Sigmoid colon (tissue), 7 donors: ENCODE measurements at places on chromosomes 1 and 21. TPM values are rescaled to one million over a fixed set of nuclear protein-coding genes. Genes with fewer than 3 reads are reported as not detected.

DNA sequence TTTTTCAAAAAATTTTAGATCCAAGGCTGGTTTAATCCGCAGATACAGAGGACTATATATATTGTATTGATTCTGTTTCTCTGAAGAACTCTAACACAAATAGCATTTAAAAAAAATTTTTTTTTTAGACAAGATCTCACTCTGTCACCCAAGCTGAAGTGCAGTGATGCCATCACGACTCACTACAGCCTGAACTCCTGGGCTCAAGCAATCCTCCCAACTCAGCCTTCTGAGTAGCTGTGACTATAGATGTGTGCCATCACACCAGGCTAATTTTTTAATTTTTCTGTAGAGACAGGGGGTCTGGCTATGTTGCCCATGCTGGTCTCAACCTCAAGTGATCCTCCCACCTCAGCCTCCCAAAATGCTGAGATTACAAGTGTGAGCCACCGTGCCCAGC is 3.0 kb downstream of the ANKRD45 start:
- DNase-seq, result no peak

AKNAD1 gene
- polyA plus RNA-seq, result 2.4 TPM

GRCh38 chr1:187121661-187122060 is 292.9 kb downstream of the PLA2G4A start:
- no peak for DNase-seq

DNA sequence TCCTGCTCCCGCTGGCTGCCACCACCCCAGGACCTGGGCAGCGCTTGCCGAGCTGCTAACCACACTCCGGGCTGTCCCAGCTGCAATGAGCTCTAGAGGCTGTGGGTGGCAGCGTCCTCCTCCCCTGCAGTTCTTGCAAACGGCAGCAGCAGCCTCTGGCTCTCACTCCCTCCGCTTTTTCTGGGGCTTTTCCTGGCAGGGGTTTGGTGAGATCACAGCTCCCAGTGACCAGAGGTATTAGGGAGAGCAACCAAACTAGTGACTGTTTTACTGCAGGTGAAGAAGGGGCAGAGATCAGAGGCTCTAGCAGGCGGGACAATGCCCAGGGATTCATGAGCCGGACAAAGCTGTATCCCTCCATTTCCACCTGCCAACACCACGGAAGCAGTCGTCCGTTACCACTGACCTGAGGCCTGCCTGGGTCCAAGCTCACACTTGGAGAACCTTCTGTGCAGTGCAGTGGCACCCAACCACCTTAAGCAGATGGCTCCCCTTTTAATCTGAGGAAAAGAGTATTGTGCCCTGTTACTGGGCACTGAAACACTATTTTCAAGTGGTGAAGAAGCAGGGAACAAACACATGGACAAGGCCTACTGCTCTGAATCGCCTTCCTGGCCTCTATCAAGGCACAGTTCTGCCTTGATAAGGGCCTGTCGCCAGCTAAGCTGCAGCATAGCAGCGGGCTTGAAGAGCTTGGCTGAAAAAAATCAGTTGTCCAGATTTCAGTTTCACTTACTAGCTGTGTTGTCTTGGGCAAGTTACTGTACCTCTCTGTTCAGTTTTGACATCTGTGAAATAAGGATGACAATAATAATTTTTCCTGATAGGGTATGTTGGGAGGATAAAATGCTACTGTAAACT is at the start of gene F5:
Gene F5 (minus strand): TSS at position 87 of the 861 bp plus-strand sequence. CDS start 95 bp downstream, outside the sequence.
- DNase-seq, result peak; percentile 76

DNA sequence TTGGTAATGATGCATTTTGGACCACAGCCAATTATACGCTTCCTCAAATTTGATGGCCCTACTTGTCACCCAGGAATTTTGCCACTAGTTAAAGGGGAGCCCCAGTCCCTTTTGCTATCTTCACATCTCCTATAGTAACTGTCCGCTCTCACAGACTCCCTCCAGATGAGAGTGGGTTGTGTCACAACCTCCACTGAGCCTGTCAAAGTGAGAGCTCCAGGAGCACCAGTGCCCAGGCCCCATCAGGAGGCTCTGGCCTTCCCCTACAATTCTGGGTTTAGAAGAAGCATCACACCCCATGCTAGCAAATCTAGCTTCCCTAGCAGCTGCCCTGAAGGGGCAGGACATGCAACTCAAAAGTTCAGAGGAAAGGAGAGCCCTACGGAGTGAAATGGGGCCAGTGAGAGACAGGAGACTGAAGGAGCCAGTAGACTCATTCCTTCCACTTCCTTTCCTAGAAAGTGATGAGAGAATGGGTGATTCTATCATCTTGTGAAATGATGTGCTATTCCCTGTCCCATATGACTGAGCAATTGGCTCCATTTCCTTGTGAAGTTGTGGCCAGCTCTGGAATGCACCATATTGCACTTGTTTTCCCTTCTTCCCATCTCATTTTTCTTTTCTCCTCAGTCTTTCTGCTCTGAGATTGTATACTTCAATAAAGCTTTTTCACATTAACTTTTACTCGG is 541.3 kb downstream of the DPYD start:
- no peak for DNase-seq

DNA sequence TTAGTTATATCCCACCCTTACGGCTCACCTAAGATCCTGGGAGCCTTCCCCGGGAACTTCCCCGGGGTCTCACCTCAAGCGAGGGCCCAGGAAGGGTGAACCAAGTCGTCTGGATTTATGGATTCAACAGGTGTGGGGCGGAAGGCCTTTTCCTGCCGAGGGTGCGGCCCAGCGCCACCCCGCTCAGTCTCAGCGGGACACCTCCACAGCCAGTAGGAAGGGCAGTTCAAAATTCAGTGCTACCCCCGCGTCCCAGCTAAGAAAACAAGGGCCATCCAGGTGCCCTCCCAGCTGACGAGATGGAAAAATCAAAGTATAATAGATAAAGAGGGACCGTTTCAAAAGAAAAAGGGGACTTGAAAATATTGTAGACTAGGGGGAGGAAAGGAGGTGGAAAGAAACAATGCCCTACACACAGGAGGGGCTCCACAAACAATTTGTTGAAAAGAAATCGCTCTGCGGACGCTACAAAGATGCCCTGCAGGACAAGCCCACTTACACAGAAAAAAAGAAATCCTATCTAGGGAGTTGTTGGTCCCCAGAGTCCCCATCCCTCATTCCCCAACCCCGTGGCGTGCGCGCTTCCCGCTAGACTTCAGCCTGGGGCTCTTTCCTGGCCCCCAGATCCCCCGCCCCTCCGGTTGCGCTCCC is 1.3 kb downstream of the SLC2A1 start:
- DNase-seq, result no peak

DNA sequence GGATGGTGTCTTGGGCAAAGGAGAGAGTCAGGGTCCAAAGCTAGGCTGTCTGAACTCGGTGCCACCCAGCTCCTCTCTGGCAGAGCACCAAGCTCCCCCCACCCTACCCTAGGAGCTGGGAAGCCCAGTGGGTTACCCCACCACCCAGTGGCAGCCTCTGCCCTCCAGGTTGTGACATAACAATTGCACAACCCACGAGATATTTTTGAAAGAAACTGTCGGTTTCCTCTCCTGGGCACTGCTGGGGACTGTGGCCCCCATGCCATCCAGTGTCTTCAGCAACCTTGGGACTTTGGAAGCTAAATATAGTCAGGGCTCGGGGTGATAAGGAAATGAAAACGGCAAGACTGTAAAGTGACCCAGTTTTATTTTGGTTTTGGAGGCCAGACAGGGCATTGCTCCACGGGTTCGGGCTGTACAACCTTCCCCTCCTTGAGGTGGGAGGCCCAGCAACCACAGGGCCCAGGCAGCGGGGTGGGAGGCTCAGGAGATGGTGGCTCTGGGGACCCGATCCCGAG is 1.4 kb downstream of the CITED4 start:
- no peak for DNase-seq

PLK3 gene
- polyA plus RNA-seq, result 12.1 TPM

GRCh38 chr1:28118640-28119307 is 30.4 kb upstream of the EYA3 start:
- no peak for DNase-seq

TRAPPC3 gene
- 102 TPM for polyA plus RNA-seq

- DNase-seq, result no peak
These were observed 8.2 kb upstream of the AVPR1B start for GRCh38 chr1:206125346-206125745.

- peak; percentile 82 for DNase-seq
These were observed 948 bp downstream of the STK40 start for GRCh38 chr1:36384542-36385409.

DNA sequence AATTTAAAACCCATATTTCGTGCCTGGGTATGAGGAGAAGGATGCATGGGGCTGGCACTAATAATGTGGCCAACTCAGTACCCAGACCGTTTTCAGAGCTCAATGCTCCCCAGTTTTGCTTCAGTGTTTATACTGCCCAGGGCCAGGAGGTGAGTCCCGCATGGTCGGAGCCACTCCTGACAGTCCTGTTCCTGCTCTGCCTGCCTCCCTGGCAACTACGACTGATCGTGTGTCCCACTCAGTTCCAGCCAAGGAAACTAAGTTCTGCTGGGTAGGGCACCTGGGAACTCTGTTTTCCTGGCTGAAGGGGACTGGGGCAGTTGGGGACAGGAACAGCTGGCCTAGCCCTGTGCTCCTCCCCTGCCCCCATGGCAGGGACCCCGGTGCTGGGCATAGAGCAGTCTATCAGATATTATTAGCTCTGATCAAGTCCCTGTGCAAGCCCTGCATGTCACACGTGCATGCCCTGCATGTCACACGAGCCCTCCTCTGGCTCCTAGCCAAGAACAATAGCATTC is 19.2 kb downstream of the S100A7 start:
- no peak for DNase-seq

GRCh38 chr1:219651993-219652392 is 39.1 kb upstream of the ZC3H11B start:
- no peak for DNase-seq

TBCE gene
- 14.4 TPM for polyA plus RNA-seq

DNA sequence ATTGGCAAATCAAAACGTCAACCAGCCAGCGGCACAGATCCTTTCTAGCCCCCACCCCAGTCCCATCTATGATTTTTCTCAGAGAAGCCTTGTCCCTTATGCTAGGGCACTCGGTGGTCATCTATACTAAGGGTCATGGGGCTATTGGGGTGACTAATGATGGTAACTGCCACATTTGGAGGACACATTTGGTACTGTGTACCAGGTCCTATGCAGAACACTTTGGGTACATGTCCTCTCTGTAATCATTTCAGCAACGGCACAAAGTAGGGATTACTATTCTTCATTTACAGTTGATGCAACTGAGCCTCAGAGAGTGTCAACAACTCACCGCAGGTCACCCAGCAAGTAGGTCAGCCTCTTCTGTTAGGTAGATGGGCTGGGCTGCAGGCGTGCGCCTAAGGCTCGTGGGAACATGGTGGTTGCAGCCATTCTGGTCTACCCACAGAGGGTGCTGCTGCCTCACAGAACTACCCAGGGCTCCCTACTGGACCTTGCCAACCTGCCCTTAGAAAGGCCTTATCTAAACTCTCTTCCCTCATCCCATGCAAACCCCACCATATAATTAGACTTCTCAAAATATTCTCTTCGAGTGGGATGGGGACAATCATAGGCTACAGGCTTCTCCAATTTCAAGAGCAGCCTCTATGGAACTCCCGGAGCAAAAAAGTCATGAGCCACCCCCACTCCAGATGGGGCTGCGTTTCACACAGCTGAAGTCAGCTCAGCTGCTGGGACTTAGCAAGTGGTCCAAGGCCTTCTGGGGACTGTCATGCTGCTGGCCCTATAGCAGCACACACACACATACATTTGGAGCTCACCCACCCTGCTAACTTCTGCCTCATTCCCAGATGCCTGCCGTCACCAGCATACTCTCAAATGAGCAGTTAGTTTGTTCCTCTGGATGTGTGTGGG is 5.8 kb upstream of the SDHB start:
- DNase-seq, result no peak

GRCh38 chr1:206800411-206800810 is 28.1 kb upstream of the IL10 start:
- DNase-seq, result no peak

DNA sequence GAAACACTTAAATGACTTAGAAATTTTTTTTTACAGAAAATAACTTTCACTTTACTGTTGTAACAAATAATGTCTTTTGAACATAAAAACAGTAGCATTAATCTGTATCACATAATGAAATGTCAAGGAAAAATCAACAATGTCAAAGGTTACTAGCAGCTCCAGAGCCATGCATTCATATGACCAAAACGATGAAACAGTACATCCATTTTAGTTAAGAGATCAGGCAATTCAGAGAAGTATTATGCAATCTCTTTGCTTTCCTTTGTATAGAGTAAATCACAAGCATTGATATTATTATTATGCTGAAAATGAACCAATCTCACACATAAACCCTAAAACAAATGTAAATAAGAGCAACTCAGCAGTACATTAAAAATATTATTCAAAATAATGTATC is 748.9 kb downstream of the PLA2G4A start:
- DNase-seq, result no peak

CENPL gene
- 5.7 TPM for polyA plus RNA-seq

KAZN gene
- polyA plus RNA-seq, result 4.2 TPM

GRCh38 chr1:221435504-221435904 is 306.4 kb downstream of the DUSP10 start:
- DNase-seq, result no peak
